ENCODE measurements at places on chromosomes 6 and 20. TPM values are rescaled to one million over a fixed set of nuclear protein-coding genes. Genes with fewer than 3 reads are reported as not detected.

DNA sequence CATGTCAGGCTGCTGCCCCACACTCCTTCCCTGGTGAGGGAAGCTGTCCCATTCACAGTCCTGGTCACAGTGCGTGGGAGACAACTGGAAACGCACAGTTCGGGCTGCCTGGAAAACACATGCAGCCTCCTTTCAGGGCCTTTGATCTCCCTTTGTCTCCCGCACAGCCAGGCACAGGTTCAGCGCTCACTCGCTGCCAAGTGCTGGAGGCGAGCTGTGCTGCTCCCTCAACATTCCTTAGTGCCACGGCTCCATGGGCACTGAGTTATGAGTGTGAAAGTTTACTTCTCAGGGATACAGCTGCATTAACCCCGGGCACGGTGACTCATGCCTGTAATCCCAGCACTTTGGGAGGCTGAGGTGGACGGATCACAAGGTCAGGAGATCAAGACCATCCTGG lies 9.1 kb downstream of the YTHDF1 start:
- DNase-seq, result peak; percentile 88

DNA sequence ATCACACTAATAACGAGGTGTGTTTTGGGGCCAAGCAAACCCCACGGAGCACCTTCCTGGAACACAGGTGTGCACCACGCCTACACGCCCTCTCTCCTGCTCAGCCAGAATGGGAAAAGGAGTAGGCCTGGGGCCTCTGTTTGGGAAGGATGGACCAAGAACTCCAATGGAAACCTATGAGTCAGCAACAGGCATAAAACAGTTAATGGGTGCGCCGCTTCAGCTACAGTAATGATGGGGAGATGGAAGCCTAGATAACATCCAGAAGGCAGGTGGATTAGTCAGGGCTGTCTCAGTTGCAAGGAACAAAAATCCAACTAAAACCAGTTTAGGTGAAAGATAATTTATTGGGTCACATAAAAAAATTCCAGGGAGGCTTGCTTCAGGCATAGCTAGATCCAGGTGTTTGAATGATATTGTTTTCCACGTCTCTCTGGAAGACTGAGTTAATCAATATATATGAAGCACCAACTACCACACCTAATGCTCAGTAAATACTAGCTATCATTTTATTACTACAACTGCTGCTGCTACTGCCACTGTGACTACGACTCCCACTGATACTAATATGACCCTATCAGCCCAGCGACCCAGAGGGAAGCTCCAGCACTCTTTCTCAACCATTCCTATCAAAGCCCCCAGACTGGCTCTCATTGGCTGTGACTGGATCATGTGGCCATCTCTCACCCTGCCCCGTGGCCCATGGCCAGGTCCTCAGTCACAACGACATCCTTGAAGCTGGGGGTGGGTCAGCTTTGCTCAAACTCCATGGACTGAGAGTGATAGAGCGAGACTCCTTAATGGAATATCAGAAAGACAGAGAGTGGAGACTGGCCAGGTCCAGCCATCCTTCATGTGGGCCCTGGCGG lies 155.2 kb upstream of the PTPN1 start:
- DNase-seq, result peak; percentile 57

- DNase-seq, result peak; percentile 39
Measured at GRCh38 chr6:16129623-16130401, 926 bp downstream of the MYLIP start.

- no peak for DNase-seq
Measured at GRCh38 chr20:15763366-15763765, 809.9 kb downstream of the KIF16B start.

DNA sequence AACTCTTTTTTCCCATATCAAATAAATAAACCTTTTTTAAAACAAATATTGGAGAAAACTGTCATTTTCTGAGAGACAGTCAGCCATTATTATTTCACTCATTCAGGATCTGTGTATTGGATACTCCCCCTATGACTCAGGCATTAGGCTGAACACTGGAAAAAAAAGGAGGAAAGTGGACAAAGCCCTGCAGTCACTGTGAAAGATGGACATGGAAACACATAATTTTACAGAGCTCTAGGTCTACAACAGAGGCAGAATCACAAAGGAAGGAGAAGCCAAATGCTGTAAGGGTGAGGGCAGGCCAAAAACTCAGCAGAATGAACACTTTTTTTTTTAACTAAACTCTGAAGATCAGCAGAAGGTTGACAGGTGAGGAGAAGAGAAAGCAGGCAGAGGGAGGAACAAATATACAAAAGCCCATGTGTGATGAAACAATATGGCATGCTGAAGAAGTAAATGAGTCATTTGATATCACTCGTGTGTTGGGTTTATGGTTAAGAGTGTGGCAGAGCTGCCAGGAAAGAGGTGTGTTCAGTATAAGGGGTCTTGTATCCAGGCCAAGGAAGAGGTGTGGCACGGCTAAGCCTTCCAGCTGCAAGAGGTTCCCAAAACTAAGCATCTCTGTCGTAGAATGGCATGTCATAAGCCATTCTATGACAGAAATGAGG lies 39.1 kb downstream of the EPB41L2 start:
- no peak for DNase-seq

DNA sequence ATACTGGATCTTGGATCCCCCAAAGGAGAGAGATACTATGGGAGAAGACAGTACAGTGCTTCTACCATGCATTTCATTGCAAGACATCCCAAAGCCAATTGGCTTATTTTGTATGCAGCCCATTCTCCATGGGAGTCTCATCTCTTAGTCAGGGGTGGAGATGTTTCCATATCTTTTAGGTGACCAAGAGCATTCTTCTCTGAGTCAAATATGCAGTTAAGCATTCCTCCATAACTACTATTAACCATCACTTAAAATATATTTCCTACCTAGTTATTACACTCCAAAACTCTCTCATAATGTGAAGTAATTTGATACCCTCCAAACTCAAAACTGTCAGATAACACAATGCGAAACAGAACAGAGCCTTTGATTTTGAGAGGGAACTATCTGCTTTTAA lies 542.6 kb downstream of the HDGFL1 start:
- DNase-seq, result no peak

DNA sequence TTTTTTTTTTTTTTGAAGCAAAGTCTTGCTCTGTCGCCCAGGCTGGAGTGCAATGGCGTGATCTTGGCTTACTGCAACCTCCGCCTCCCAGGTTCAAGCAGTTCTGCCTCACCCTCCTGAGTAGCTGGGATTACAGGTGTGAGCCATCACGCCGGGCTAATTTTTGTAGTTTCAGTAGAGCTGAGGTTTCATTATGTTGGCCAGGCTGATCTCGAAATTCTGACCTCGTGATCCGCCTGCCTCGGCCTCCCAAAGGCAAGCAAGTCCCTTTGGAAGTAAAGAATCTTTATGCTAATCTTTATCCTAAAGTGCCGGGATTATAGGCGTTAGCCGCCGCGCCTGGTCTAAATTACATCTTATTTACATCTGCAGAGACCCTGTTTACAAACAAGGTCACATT lies 1.5 kb downstream of the PSMG4 start:
- DNase-seq, result no peak

GRCh38 chr6:62390401-62390800 lies 104.4 kb upstream of the KHDRBS2 start:
- DNase-seq, result no peak

- DNase-seq, result no peak
Measured at GRCh38 chr6:95593025-95593424, 15.7 kb downstream of the MANEA start.

GRCh38 chr20:50868509-50869495 lies 62.4 kb downstream of the ADNP start:
- no peak for DNase-seq

Gene TSPO2
- not detected for total RNA-seq

Gene CGA
- total RNA-seq, result 0.46 TPM

Gene NKX2-4
- total RNA-seq, result not detected

Gene C6orf52
- not detected for total RNA-seq

Gene MAP3K4
- 34.5 TPM for total RNA-seq

Gene CUTA
- 402 TPM for total RNA-seq

Gene FAM83B
- not detected for total RNA-seq

All from adrenal gland (tissue), 19 donors.